AG20443 (cell line): ENCODE measurements at places on chromosomes 3 and 15.

DNA sequence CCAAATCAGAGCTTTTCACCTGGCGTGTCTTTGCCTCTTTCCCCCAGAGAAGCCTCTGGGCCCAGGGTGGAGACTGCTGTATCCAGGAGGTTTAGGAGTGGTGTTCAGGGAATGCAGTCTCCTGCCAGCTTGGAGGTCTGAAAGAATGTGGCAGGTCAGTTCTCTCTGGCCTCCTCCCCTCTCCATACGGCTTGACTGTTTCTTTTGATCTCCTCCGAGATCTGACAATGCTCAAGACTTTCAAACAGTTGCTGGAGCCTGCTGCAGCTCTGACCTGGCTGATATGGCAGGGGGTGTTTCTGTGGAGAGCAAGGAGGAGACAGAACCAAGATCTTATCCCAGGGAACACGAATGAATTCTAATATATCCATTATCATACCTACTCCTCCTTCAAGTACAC, 24.7 kb upstream of the TM4SF4 start:
- DNase-seq: no peak

DNA sequence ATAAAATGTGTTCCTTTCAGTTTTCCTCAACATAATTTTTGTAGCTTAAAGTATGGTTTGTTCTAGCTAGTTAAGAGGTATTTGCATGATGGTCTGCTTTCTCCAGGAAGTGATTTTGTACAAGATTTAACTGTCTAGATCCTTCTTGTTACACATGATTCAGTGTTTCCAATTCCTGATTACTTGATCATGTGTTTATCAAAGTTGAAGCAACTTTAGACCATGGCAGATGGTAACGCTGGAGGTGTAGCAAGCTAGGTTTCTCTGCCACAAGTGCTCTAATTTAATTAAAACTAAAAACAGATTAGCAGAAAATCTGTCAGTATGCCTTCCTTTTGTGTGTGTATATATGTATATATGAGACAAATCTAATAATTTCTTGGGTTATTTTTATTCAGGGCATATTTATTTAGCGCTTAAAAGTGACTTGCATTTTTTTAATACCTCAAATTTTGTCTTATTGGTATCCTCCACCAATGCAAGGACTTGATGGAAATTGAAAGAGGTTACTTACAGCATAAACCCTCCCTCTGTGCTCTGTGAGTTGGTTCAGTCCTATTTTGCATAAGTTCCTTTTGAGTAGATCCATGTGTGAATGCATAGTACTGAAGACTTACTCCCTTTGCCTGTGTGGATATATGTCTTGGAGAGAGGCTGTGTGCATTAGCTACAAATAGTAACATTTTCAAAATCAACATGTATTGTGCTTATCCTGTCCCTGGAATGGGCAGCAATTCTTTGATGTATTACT, 157.3 kb upstream of the CGNL1 start:
- DNase-seq: no peak

- DNase-seq: no peak
These were observed 121.0 kb upstream of the MBNL1 start for GRCh38 chr3:152147748-152148147.

DNA sequence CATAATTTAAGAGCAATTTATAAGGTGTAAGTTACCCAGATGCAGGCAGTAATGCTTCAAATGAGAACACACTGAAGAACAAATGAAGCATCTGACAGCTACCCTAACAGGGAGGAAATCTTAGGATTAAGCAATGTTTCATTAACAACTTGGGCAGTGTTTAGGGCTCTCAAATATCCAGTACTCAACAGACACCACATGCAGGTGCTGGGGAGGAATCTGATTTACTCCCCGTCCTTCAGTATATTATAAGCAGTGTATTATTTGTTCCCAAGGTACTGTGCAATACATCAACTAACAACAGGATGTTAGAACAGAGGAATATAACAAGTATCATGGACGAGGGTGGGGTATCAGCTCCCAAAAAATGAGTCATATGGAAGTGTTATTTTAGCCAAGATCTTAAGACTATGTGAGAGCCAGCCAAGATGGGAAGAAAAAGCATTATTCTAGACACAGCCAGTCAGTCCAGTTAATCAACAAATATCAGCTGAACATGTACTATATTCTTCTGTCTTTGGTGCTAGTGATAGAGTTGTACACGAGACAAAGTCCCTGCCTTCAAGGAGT, 20.4 kb downstream of the BTBD1 start:
- peak; percentile 60 for DNase-seq

GRCh38 chr3:61964566-61964965, 403.2 kb downstream of the PTPRG start:
- DNase-seq: no peak
